Inflammatory macrophage treated with lipopolysaccharide for 1 hour (primary cell): ENCODE measurements at places on chromosomes 1 and 21.

DNA sequence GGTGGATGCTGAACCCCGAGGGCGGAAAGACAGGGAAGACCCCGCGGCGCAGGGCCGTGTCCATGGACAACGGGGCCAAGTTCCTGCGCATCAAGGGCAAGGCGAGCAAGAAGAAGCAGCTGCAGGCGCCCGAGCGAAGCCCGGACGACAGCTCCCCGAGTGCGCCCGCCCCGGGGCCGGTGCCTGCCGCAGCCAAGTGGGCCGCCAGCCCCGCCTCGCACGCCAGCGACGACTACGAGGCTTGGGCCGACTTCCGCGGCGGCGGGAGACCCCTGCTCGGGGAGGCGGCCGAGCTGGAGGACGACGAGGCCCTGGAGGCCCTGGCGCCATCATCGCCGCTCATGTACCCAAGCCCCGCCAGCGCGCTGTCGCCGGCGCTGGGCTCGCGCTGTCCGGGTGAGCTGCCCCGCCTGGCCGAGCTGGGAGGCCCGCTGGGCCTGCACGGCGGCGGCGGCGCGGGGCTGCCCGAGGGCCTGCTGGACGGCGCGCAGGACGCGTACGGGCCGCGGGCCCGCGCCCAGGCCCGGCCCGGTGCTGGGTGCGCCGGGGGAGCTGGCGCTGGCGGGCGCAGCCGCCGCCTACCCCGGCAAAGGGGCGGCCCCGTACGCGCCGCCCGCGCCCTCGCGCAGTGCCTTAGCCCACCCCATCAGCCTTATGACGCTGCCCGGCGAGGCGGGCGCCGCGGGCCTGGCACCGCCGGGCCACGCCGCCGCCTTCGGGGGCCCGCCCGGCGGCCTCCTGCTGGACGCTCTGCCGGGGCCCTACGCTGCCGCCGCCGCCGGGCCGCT, 20.7 kb downstream of the FOXO6 start:
- DNase-seq = no peak

DNA sequence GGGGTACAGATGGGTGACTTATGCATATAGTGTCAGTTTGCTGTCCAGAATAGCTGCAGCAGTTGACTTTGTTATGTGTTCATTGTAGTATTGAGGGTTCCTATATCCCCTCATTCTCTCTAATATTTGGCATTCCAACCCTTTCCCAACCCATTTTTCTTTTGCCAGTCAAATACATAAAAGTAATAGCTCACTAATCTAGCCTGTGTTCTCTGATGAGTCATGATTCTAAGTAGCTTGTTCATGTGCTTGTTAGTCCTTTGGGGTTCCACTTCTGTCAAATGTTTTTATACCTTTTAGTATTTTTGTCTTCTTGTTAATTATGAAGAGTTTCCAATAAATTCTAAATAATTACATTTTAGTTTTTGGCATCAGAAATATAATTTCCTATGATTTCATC, 99.2 kb upstream of the MROH9 start:
- no peak for DNase-seq

GRCh38 chr1:24978383-24979032, 48.4 kb upstream of the RUNX3 start:
- peak; percentile 12 for DNase-seq

GRCh38 chr1:16017461-16018303, at the start of gene HSPB7:
Gene HSPB7 (minus strand): TSS chr1:16018043. CDS start chr1:16017963, 80 bp downstream.
- DNase-seq = no peak

DNA sequence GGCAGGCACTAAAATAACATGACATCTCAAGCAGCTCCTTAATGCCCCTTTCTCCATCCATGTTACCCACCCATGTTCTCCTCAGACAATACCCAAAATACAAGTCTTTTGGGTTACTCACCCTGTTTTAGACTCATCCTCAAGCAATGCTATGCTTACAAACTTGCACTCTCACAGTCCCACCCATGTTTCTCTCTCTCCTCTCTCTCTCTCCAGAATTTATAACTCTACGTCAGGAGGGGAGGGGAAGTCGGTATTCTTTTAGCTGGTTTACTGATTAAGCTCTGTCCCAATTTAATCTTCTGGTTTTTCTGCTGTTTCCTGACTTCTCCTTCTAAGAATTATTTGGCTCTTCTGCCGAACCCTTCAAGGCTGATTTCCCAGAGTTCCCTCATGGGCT, 98.0 kb upstream of the NR5A2 start:
- no peak for DNase-seq

DNA sequence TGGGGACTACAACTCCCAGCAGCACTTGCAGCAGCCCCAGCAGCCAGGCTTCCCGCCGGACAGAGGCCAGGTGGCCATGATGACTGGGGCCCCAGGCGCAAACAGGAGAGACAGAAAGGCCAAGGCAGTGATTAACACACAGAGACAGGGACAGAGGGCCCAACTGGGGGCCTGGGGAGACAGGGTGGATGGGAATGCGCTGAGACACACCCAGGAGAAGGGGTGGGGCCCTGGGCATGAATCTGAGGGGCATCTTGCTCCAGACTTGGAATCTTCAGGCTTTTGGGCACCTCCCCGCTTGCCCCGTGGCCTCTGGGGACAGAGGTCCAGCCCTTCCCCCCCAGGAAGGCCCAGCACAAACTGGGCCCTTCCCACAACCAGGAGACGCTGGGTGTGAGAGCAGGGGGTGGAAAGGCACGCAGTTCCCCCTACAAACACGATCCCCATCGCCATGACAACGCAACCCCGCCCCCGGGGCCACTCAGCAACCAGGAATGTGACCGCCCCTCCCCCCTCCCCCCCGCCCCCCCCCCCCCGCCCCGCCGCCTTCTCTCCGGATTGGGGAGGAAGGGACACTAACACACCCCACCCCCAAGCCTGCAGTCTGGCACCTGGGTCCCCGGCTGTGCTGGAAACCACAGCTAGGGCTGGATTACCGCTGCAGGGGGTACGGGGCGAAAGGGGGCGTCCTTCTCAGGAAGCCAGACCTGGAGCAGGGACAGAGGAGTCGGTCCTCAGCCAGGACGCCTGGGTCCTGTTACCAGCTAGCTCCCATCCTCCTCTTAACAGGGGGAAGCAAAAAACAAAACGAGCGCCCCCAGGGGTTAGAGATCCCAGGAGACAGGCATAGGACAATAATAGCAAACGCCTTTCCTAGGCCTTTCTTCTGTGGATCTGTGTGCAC, 4.5 kb downstream of the HDGF start:
- DNase-seq = peak; percentile 86

DNA sequence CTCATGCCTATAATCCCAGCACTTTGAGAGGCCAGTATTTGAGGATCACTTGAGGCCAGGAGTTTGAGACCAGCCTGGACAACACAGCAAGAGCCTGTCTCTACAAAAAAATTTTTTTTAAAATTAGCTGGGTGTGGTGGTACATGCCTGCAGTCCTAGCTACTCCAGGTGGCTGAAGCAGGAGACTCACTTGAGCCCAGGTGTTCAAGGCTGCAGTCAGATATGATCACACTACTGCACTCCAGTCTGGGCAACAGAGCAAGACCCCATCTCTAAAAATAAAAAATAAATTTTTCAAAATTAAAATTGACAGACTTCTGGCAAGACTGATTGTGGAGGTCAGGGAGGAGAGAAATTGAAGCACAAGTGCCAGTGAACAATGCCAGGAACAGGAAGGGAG, 60.8 kb downstream of the ST3GAL3 start:
- no peak for DNase-seq

- DNase-seq = no peak
Measured at GRCh38 chr1:202355944-202356553, 7.5 kb downstream of the PPP1R12B start.

- DNase-seq = no peak
Measured at GRCh38 chr1:87497380-87498203, 168.9 kb downstream of the LMO4 start.

- DNase-seq = no peak
Measured at GRCh38 chr21:33293811-33294216, 27.6 kb downstream of the IL10RB start.

DNA sequence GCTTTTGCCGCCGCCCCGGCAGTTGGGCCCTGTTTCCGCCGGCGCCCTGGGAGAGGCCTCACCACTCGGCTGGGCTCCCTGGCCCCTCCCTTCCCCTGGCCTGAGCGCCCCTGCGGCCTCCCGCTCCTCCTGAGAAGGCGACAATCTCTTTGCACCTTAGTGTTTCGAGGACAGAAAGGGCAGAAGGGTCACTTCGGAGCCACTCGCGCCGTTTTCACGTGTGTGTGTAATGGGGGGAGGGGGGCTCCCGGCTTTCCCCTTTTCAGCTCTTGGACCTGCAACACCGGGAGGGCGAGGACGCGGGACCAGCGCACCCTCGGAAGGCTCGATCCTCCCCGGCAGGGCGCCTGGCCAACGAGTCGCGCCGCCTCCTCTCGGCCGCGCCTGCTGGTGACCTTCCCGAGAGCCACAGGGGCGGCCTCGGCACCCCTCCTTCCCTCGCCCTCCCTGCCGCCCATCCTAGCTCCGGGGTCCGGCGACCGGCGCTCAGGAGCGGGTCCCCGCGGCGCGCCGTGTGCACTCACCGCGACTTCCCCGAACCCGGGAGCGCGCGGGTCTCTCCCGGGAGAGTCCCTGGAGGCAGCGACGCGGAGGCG, 432 bp upstream of the SIM2 start:
- DNase-seq = no peak

DNA sequence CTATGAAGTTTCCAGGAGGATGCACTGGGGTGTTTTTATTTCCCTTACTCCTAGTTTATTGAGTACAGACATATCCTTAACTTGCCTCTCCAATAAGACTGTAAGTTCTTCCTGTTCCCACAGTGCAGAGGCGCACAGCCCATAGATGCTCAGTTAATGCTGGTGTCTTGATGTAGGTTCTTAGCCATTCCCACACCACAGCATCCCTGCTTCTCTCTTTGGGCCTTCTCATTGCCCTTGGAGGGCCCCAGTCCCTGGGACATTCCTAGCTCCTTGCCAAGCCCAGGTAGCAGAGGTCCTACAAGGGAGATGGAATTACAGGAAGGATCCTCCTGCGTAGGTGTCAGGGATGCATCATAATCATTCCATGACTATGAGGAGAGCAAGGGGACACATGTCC, 61.6 kb upstream of the HMGB4 start:
- DNase-seq = no peak

DNA sequence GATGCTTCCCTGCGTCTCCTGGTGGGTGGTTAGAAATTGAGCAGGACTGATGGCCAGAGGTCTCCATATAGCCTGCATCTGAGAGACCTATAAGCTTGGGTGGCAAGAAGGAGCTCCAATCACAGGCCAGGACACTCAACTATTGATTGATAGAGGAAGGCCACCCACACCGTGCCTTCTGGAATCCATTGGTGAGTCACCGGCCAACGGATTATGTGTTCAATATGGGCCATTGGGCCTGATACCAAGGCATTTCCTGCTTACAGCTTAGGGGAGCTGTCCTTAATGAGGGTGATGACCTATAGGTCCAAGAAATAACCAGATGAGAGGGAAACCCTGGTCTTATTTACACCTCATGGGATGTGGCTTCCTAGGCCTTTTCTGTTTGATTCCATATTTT, 115.1 kb downstream of the PLPP3 start:
- no peak for DNase-seq

DNA sequence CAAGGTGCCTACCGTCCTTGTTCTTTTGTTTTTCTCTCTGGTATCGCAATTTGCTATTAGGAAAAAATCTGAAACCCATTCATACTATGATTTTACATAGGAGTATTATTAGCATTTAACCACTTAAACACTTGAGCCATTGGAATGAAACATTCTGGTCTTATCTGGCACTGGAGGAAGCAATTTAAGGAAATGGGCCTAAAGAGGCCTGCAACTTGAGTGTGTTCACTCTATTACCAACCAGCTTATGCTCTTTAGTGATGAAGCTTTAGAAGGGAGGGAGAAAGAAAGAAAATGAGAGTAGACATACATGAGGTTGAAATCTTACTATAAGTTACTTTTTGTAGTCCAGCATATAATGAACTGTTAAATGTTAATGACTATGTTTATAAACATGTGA, 5.7 kb downstream of the GJA5 start:
- no peak for DNase-seq

GRCh38 chr1:205353612-205354011, 3.1 kb downstream of the KLHDC8A start:
- no peak for DNase-seq

DNA sequence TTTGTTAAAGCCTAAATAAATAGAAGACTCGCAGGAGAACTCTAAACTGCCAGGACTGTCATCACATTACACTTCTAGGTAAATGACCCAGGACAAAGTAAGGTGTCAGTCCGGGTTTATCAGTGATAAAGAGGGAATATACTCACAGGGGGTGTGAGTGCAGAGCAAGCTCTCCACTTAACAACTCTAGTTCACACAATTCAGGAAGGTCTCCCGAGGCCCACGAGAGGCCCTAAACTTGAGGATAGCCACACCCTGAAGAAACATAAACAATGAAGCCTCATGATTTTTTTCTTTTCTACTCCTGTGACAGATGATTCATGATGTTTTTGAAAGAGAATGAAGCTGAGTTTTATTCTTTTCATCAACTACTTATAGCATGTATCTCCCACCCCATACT, 65.6 kb upstream of the EXO1 start:
- no peak for DNase-seq

GRCh38 chr1:215518594-215518993, 48.5 kb upstream of the KCTD3 start:
- no peak for DNase-seq

DNA sequence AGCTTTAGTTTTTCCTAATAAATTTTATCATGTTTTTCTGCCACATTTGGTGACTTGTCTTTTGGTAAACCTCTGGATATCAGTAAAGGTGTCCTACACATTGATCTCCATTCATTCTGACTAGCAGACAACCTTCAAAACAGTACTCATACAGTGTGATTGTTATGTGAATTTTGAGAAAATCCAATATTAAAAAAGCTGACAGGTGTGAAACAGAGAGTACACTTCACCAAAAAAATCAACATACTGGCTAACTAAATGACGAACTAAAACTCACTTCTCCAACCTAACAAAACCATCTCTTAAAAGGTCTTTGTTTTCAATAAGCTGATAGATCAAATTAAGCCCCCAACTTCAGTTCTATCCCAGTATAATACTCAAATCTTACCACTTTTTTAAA, 1.5 kb downstream of the FRRS1 start:
- DNase-seq = no peak

- no peak for DNase-seq
Measured at GRCh38 chr1:70405780-70406416, 5.2 kb upstream of the CTH start.

DNA sequence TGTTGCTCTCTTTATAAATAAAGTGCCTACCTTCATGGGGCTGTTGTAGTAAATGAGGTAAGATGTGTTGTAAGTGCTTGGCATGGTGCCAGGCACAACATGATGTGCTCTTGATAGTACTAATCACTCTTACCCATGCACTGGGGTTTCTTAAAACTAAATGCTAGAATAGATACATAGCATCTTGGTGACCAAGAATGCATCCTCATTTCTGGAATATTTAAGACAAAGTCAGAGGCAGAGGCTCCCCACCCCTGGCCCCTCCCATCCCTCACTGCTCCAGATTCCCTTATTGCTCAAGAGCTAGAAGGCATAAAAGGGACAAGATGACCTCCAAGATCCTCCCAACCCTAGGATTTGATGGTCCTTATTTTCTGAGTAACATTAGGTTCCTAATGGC, 61.3 kb downstream of the GLUL start:
- DNase-seq = no peak
